ENCODE measurements at places on chromosomes 1 and 21. TPM values are rescaled to one million over a fixed set of nuclear protein-coding genes. Genes with fewer than 3 reads are reported as not detected.

Gene FMN2
- 2.3 TPM for total RNA-seq

Gene USH2A
- total RNA-seq, result 0.55 TPM

Gene CIART
- total RNA-seq, result 1.9 TPM

Gene HCRTR1
- total RNA-seq, result not detected

Gene DLGAP3
- 1.3 TPM for total RNA-seq

Gene NOS1AP
- 6.0 TPM for total RNA-seq

Gene HES5
- 0.36 TPM for total RNA-seq

Gene CD34
- not detected for total RNA-seq

Gene GNAT2
- total RNA-seq, result not detected

Gene LAD1
- total RNA-seq, result 35.3 TPM

Gene SLC1A7
- total RNA-seq, result not detected

Measured in progenitor cell of endocrine pancreas (in vitro differentiated cells).